ENCODE measurements at places on chromosomes 4 and X. TPM values are rescaled to one million over a fixed set of nuclear protein-coding genes. Genes with fewer than 3 reads are reported as not detected.
A peak's percentile ranks its signal among the peaks of the same experiment; 100 is the strongest.

PFKFB1 gene
- 1.4 TPM for total RNA-seq

CAPN6 gene
- total RNA-seq: 2.8 TPM

PDE5A gene
- total RNA-seq: 25.3 TPM

RIPPLY1 gene
- total RNA-seq: not detected

EFHC2 gene
- total RNA-seq: 8.2 TPM

DAPP1 gene
- 1.1 TPM for total RNA-seq

- no peak for DNase-seq
- H3K27ac ChIP-seq: no peak overlapping the region
- no peaks in the 10 kb centered on the region for H3K4me1 ChIP-seq
- no peaks in the 10 kb centered on the region for H3K36me3 ChIP-seq
Measured at GRCh38 chr4:158535130-158535614, 13.5 kb downstream of the RXFP1 start.

DNA sequence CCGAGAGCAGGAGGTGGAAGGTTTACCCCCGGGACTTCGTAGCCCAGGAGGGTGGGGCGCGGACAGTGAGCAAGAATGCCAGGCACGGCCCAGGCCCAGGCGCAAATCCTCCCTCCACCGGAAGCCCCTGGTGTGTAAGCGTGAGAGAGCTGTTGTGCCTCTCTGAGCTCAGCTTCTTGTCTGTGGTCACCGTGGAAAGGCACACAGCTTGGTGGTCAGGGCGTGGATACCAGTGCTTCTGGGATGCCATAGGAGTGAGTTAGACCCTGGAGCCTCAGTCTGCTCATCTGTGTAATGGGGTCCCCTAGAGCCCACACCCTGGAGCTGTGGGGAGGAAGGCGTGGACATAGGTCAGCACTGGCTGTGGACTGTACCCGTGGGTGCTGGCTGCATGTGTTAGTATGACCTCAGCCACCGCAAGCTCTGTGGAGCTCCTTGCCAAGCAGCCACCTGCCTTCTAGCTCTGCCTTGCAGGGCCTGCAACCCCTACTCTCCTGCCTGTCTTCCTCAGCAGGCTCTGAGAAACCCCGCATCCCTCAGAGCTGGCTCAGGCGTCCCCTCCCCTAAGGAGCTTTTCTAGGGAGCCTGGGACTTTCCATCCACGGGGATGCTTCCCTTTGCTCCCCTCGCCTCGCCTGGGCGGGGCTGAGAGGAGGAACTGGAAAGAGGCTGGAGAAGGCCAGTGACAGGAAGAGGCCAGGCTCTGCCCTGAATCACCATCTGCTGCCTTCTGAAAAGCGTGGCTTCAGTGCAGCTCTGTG, 28.0 kb upstream of the AFAP1 start:
- no peak overlapping the region for H3K4me3 ChIP-seq
- no peaks in the 10 kb centered on the region for H3K4me1 ChIP-seq
- H3K27me3 ChIP-seq: no peaks in the 10 kb centered on the region
- no peak overlapping the region for H3K27ac ChIP-seq
- H3K36me3 ChIP-seq: no peaks in the 10 kb centered on the region
- DNase-seq: no peak

DNA sequence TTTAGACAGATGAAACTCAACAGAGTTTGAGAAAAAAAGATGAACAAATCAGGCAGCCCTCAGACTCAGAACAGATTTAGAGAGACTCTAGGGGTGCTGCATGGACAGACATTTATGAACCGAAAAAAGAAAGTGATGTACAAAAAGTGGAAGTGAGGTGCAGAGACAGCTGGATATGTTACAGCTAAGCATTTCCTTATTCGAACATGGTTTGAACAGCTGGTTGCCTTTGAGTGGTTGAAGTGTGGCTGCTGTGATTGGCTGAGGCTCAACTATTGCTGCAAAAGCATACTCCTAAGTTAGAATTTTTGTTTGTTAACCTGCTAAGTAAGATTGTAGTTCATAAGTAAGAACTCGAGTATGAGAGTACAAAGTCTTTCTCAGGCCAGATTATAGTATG, 331.5 kb upstream of the PABPC4L start:
- no peaks in the 10 kb centered on the region for H3K27me3 ChIP-seq
- no peaks in the 10 kb centered on the region for H3K36me3 ChIP-seq
- no peak for DNase-seq
- H3K27ac ChIP-seq: no peak overlapping the region
- no peaks in the 10 kb centered on the region for H3K4me1 ChIP-seq

DNA sequence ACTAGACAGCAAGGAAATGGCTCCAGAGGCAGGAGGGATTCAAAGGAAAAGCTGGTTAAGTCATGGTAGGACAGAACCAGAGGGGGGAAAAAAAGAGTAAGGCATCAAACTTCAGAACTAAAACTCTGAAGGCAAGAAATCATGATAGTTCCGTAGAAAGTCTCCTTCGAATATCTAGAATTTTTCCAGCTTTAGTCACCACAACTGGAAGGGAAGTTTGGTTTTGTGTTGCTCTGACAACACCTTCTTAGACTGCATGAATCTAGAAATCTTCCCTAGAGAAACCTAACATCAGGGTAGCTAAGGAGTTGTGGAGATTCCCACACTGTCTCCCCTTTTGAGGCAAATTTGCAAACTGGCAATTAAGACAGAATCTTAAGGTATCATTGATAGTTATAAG, 33.7 kb downstream of the AMMECR1 start:
- H3K27ac ChIP-seq: no peak overlapping the region
- no peak overlapping the region for H3K4me3 ChIP-seq
- no peaks in the 10 kb centered on the region for H3K36me3 ChIP-seq
- DNase-seq: no peak

GRCh38 chr4:136281307-136281706, 1251.0 kb downstream of the PCDH18 start:
- no peaks in the 10 kb centered on the region for H3K36me3 ChIP-seq
- no peaks in the 10 kb centered on the region for H3K27me3 ChIP-seq
- H3K4me3 ChIP-seq: no peak overlapping the region
- no peak overlapping the region for H3K27ac ChIP-seq
- H3K4me1 ChIP-seq: no peaks in the 10 kb centered on the region

GRCh38 chr4:107719207-107719921, 670 bp downstream of the PAPSS1 start:
- no peaks in the 10 kb centered on the region for H3K36me3 ChIP-seq
- no peaks in the 10 kb centered on the region for H3K27me3 ChIP-seq

- H3K4me1 ChIP-seq: no peaks in the 10 kb centered on the region
- no peaks in the 10 kb centered on the region for H3K36me3 ChIP-seq
- no peak for DNase-seq
- H3K4me3 ChIP-seq: no peak overlapping the region
- no peak overlapping the region for H3K27ac ChIP-seq
Measured at GRCh38 chrX:3263681-3264126, 82.7 kb downstream of the MXRA5 start.

GRCh38 chr4:1720163-1720983, 750 bp downstream of the TMEM129 start:
- H3K36me3 ChIP-seq: no peaks in the 10 kb centered on the region
- DNase-seq: peak; percentile 61
- no peaks in the 10 kb centered on the region for H3K27me3 ChIP-seq
- peak overlapping the region; percentile 89 for H3K27ac ChIP-seq
- H3K4me3 ChIP-seq: peak overlapping the region; percentile 67
- H3K4me1 ChIP-seq: peaks cover 16% of the 10 kb centered on the region

GRCh38 chr4:181278941-181279340, 964.3 kb upstream of the TENM3 start:
- no peak overlapping the region for H3K27ac ChIP-seq
- no peaks in the 10 kb centered on the region for H3K27me3 ChIP-seq
- DNase-seq: no peak
- no peaks in the 10 kb centered on the region for H3K4me1 ChIP-seq
- no peak overlapping the region for H3K4me3 ChIP-seq

DNA sequence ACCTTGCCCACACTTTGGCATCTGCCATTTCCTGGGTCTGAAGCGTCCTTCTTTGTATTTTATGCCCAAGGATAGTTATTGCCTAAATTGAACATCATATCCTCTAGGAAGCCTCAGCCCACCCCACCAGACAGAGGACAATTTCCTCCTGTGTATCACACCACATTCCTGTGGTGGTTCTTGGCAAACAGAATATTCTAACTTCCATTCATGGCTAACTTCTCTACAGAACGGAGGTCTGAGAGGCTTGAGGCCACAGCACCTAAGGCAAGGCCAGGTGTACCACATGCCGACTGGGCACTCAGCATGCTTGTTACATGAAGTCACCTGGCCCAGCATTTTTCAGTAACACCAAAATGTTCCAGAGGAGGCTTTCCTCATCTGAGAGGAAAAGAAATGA, 42.4 kb downstream of the CD99L2 start:
- no peak for DNase-seq
- no peak overlapping the region for H3K4me3 ChIP-seq

GRCh38 chrX:136190038-136190713, 42.8 kb downstream of the FHL1 start:
- H3K4me1 ChIP-seq: no peaks in the 10 kb centered on the region
- no peaks in the 10 kb centered on the region for H3K36me3 ChIP-seq
- no peak for DNase-seq
- H3K27ac ChIP-seq: no peak overlapping the region
